ENCODE measurements at places on chromosomes 7 and 10. TPM values are rescaled to one million over a fixed set of nuclear protein-coding genes. Genes with fewer than 3 reads are reported as not detected.
A peak's percentile ranks its signal among the peaks of the same experiment; 100 is the strongest.

DNA sequence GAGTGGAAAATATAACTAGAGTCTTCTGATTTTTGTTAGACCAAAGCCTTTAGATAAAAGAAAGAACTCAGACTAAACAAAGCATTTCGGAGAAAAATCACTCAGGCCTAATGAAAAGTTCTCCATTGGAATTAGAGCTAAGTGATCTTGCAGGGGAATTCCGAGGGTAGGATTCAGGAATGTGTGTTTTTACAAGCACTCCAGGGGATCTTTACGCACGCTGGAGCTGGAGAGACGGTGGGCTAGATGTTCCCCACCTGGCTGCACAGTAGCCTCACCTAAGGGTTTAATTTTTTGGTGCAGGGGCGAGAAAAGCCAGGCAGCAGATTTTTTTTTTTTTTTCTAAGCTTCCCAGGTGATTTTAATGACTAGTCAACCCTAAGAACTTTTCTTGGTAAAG lies 7.9 kb upstream of the PAPSS2 start:
- no peaks in the 10 kb centered on the region for H3K27me3 ChIP-seq
- H3K4me3 ChIP-seq = no peak overlapping the region
- no peak for DNase-seq
- no peaks in the 10 kb centered on the region for H3K36me3 ChIP-seq
- no peaks in the 10 kb centered on the region for H3K4me1 ChIP-seq

DNA sequence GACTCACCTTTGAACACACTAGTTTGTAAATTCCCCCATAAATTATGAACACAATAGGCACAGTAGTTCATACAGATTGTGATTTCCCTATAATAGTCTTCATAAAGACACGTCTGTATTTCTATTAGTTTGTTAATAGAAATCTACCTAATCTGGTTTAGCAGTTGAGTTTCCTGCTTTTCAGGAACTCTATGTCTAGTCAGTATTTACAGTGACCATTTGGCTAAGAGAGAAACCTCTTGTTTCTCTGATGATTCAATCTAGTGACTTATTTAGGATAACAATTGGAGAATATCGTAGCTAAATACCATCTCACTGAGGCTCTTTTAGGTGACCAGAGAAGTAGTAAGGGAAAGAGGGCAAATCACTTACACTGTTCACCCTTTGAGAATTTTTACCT lies 5.9 kb upstream of the HERPUD2 start:
- peaks cover 9% of the 10 kb centered on the region for H3K4me1 ChIP-seq
- no peaks in the 10 kb centered on the region for H3K36me3 ChIP-seq
- no peak overlapping the region for H3K4me3 ChIP-seq
- no peak for DNase-seq
- no peak overlapping the region for H3K27ac ChIP-seq

- no peak overlapping the region for H3K27ac ChIP-seq
- H3K36me3 ChIP-seq = no peaks in the 10 kb centered on the region
- DNase-seq = no peak
- H3K4me3 ChIP-seq = no peak overlapping the region
- peaks cover 7% of the 10 kb centered on the region for H3K4me1 ChIP-seq
These were observed 253.6 kb downstream of the KCNMA1 start for GRCh38 chr10:77383861-77384553.

DNA sequence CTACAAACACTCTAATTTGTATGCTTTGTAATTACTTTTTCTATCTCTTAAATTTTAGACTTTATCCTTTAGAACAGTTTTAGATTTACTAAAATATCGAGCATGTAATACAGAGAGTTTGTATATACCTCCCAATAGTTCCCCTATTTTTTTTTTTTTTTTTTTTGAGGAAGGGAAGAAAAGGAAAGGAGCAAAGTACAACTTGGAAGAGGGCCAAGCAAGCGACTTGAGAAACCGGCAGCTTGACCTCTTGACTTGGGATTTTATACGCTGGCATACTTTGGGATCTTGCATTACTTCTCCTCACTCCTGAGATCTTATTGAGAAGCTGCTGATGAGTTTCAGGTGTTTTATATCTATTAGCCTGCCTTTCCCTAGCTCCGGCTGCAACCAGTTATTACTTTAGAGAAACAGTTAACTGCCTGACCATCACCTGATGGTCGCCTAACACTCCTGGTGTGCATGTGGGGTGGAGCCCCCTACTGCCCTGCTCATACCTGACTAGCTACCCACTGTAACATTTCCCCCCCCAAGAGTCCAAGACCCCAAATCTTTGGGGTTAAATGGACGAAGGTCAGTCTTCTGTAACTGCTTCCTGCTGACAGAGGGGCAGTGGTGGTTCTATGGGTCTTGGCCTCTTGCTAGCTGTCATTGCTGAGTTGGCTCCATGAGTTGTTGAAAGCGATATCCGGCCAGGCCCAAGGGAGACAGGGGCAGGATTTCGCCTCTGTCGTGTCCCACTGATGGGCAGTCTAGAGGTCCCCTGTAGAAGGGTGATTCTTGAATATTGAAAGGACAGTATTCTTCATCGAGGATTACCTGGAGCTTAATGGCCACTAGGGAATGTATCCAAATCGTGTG lies 28.5 kb downstream of the MKLN1 start:
- peak; percentile 54 for DNase-seq
- no peak overlapping the region for H3K4me3 ChIP-seq
- H3K27me3 ChIP-seq = no peaks in the 10 kb centered on the region

GIMAP8 gene
- total RNA-seq = not detected

FFAR4 gene
- not detected for total RNA-seq
